ENCODE measurements at places on chromosomes 1 and 21. TPM values are rescaled to one million over a fixed set of nuclear protein-coding genes. Genes with fewer than 3 reads are reported as not detected.

GRCh38 chr21:25927195-25927880 lies 192.6 kb downstream of the GABPA start:
- DNase-seq = no peak

DNA sequence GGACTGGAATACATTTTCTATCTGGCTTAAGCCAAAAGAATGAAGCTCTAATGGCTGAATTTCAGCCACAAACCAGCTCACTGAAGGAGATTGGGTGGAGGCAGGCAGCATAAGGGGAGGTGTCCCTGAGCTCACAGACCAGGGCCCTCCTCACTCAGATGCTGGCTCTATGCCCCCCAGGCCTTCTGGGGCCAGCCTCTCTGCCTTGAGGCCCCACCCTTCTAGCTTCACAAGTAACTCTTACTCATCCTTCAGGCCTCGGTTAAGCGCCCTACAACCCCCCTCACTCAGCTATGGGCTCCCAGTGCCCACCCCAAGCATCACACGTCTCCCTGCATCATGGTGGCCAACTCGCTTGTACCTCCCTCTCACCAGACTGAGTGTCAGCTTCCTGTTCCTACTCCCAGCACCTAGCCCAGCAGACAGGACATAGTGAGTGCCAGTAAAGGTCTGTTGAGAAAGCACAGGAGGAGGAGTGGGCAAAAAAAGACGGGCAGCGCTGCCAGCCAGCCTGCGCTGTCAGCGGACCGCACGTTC lies 40.8 kb upstream of the GPR157 start:
- no peak for DNase-seq

Gene PLA2G2F
- total RNA-seq = 0.18 TPM

GRCh38 chr21:27403011-27403410 lies 436.1 kb upstream of the ADAMTS5 start:
- DNase-seq = no peak

- peak; percentile 83 for DNase-seq
Observed at GRCh38 chr1:145720878-145721671, 1.8 kb downstream of the CD160 start.

Gene SPRR2A
- total RNA-seq = not detected

Gene UMODL1
- total RNA-seq = not detected

- DNase-seq = no peak
Observed at GRCh38 chr1:43577655-43578542, 47.2 kb downstream of the PTPRF start.

- peak; percentile 28 for DNase-seq
Observed at GRCh38 chr1:53135735-53136114, 6.7 kb downstream of the SLC1A7 start.

Gene ROR1
- total RNA-seq = 22.6 TPM
